ENCODE measurements at places on chromosomes 3 and 15.

DNA sequence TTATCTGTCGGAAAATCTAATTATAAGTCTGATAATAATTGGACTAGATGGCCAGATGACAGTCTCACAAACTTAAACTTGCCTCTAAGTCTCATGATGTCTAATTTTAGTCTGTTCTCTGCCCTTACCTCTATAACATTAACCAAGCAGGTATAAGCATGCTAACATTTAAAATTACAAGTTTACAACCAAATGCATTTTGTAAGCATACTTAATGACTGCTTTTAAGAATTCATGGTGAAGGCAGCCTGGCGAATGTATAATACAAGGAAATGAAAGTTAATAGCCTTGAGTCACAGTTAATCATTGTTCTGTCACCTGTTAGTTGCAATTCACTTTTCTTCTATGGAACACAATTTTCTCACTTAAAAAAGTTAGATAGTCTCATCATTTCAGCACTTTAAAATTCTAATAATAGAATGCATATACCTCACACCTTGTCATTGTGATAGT lies 16.5 kb downstream of the BCHE start:
- no peak for DNase-seq

GRCh38 chr15:89756897-89757296 lies 5.8 kb upstream of the MESP1 start:
- DNase-seq, result no peak

DNA sequence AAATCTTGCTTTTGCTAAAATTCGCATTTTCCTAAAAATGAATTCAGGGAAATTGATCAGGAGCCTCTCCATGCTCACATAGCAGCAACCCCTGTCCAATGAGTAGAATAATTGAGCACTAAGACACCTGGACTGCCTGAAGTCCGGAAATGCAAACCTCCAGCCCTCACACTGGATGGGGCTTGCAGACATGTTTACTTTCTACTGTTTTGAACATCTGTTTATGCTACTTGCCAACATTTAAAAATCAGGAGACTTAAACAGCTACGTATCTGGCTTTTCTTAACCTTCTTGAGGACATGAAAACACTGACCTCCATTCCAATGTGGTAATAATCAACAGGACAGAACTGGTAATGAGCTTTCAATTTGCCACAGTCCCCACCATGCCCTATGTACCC lies 184.4 kb downstream of the SHOX2 start:
- no peak for DNase-seq

- DNase-seq, result no peak
These were observed 81.5 kb downstream of the DHX36 start for GRCh38 chr3:154242766-154243165.

DNA sequence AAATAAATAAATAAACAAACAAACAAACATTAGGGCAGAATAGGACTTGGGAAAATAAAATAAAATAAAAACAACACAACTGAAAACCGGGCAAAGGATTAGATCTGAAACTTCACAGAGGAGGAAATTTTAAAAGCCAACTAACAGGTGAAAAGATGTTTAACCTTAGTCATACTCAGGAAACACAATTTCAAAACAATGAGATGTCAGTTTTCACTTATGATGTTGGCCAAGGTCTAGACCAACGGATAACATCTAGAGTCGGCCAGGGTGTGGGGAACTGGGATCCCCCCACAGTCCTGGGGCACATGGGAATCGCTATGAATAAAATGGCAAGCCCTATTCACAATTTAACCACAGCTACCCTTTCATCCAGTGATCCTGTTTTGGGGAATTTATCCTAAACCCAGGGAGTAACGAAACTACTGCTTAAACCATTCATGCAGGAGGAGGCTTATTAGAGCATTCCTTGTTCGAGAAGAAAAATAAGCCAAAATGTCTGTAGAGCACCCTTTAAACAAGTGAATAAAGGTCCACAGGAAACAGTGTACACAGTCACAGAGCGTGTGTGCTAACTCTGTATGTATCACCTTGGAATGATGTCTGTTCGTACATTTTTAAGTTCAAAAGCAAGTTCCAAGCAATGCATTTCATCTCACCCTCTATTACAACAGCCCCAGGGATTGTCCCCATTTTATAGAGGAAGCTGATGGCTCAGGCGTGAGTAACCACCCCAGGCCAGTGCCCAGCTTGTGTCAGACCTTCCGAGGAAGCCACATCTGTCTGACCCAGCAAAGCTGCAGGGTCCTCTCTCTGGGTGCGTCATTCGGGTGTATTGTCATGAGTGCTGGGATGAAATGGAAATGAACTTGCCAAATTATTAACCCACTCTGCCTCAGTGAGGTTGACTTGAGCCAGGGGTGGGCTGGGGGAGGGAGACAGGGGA lies 6.3 kb upstream of the ANPEP start:
- DNase-seq, result no peak

DNA sequence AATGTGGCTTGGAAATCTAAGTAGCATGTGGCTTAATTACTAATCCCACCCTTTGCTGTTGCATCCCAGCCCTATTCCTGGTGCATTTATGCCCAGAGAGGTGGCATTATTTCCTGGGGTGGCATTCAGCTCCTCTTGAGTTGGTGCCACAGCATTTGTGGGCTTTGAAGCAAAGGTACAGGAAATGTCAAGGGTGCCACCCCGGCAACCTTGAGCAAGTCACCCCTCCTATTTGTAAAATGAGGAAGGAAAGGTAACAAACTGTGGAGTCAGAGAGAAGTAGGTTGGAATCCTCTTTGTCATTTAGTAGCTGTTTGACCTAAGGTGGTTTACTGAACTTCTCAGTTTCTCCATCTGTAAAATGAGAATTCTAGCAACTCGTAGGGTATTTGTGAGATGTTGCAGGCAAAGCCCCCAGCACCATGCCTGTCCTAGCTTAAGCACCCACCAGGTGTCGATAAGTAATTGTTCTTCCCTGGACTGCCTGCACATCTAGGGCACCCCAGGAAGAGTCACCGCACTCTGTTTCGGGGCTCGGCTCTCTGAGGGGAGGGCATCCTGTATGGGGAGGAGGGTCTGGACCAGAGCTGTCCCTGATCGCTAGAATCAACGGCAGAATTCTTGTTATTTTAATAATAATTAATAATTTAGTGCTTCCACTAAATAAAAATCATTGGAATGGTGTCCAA lies 17.1 kb downstream of the ISG20 start:
- no peak for DNase-seq

- no peak for DNase-seq
These were observed 318.6 kb upstream of the LRRFIP2 start for GRCh38 chr3:37492977-37493471.

GRCh38 chr3:57682284-57682683 lies 10.6 kb downstream of the DENND6A start:
- DNase-seq, result no peak

DNA sequence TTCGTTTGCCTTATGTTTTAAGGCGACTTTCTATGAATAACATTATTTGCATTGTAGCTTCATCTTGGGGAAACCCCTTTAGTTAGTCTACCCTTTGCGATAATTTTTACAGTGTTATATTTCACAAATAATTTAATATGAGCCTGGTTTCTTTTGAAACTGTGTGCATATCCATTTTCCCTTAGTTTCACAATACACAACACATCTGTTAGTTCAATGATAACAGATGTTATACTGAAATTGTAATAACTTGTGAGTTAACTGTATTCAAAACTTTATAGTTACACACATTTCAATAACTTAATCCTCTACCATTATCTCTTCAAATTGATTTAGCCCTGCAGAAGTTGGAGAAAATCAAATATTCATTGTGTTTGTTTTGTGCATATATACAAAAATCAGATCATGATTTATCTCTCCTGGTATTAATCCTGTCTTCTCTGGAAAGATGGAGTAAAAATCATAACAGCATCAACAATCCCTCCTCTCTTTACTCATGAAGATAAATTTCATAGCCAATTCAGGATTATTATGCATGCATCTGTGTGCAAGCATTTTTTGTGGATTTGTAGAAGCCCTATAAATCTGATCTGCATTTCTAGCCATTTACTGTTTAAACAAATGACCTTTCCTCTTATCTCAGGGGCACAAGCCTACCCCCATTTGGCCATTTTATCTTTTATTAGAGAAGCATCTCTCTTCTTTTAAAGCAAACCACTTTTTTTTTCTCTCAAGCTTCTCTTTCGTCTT lies 304.0 kb downstream of the VPS13C start:
- no peak for DNase-seq

DNA sequence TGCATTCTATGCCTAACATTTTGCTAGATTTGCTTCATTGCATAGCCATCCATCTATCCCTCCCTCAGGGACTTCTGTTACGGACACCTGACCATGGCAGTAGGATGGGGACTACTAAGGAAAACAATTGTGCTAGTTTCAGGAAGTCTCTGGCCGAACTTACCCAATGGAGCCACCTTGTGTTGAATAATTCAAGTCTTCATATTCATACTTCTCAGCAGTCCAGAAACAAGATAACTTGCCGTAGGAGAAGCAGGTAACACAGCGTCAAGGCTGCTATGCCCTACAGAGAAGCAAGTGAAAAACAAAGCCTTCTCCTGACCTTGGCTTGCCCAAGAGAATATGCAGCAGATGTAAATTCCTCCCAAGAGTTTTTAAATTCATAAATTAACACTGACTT lies 685.3 kb downstream of the GRM7 start:
- no peak for DNase-seq

- no peak for DNase-seq
These were observed 1012.3 kb downstream of the TUSC7 start for GRCh38 chr3:117721866-117722265.

GRCh38 chr3:48548729-48549705 lies 7.6 kb downstream of the PFKFB4 start:
- DNase-seq, result peak; percentile 53

GRCh38 chr15:77096138-77096537 lies 25.2 kb upstream of the TSPAN3 start:
- DNase-seq, result no peak

GRCh38 chr15:56243163-56244037 lies at the start of gene RFX7:
Gene RFX7, minus strand, starts transcription at chr15:56243879. Its CDS starts 594 bp downstream, at chr15:56243285.
- peak; percentile 84 for DNase-seq

DNA sequence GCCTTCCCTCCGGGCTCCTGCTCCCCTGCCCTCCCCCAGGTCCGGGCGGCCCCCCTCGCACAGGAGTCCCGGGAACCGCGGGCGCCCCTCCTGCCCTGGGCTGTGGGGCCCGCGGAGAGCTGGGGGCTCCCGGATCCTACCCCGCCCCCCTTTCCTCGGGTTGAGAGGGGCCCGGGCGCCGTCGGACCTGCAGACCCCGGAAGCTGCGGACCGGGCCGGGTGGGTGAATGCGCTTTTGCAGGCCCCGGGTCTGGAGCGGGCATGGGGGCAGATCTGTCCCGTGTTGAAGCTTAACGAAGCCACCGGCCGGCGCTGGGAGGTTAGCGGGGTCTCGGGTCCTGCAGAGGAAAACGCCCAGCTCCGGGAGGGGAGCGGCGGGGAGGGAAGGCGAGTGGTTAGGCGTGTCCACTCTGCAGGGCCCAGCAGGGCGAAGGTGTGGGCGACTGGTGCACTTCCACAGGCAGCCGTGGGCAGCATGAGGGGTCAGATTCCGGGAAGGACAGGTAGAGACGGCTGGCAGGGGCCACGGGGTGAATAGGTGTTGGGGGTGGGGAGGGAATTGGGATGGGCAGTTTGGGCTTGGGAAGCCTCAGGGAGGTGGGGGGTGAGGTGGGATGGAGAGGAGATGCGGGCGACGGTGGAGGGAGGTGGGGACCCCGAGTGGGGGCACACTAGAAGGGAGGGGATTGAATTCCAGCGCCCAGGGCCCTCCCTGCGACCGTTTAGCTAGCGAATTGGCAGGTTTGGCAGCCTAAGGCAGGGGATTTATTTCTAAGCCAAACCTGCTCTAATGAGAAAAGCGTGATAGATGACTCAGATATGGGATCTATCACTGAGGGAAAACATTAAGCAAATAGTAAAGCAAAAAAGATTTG lies 635 bp downstream of the CD276 start:
- no peak for DNase-seq

GRCh38 chr3:144564011-144564410 lies 592.4 kb downstream of the DIPK2A start:
- DNase-seq, result no peak

DNA sequence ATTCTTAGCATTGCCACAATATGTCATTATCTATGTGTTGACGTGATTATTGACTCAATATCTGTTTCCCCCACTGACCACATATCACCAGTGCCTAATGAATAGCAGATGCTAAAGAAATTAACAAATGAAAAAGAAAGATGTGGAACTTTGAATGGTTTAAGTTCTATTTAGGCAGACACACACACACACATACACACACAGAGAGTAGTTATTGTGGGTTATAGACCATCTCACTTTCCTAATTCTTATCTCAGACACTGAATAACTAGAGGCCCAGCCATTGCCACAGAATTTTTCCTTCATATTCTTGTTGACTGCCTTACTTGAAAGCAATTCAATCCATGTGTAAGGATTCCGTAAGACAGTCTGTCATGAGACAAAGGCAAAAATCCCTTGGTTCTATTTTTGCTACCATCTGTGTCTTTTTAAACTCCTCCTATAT lies 61.9 kb upstream of the PHLDB2 start:
- DNase-seq, result no peak

DNA sequence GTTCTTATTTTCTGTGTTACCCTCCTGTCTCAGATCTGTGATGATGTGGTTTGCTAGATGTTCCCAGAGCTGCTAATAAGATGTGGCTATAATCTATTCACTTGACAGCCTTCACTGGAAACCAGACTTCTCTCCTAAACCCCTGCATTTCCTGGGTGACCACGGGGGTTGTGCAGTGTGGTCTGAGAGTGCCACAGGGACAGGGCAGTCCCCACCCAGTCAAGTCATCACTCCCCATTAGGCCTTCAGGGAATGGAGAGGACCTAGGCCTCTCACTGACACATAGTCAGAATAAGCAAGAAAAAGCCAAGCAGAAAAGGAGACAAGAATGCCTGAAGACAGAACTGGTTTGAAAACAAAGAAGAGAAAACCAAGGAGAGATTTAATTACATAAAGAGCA lies 58.3 kb downstream of the GJD2 start:
- no peak for DNase-seq

- DNase-seq, result peak; percentile 94
These were observed at the start of gene ATP2C1 for GRCh38 chr3:130893376-130894129. Gene ATP2C1, plus strand, starts transcription at chr3:130894084. Its CDS starts 686 bp downstream, at chr3:130894770.

- no peak for DNase-seq
These were observed 62.3 kb downstream of the SLC6A1 start for GRCh38 chr3:11054739-11055438.

DNA sequence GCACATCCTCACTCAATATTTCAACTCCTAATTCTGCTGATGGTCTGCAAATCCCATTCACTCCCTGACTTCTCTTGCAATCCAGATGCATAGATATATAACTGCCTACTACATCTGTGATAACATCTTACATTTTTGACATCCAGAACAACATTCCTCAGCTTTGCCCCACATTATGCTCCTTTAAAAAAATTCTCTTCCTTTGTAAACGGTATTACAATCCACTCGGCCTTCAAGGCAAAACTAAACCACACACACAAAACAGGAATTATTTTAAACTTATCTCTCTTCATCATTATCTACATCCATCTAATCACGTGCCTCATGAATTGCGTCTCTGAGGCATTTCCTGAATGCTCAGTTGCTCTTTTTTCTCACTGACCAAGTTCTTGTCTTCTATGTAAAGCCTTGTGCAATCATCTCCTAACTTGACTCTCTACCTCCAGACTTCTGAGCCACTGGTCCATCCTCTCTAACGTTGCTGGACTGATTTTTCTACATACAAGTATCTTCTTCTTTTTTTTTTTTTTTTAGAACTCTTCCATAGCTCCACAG lies 117.0 kb downstream of the SATB1 start:
- DNase-seq, result no peak

GRCh38 chr15:42087926-42088800 lies 6.2 kb downstream of the PLA2G4D start:
- no peak for DNase-seq
